Stimulated activated CD8-positive, alpha-beta memory T cell treated with anti-CD3 and anti-CD28 coated beads, Interleukin-2, amount 100 ng/mL, for 48 hours (primary cell): ENCODE measurements at places on chromosomes 5 and 9.

DNA sequence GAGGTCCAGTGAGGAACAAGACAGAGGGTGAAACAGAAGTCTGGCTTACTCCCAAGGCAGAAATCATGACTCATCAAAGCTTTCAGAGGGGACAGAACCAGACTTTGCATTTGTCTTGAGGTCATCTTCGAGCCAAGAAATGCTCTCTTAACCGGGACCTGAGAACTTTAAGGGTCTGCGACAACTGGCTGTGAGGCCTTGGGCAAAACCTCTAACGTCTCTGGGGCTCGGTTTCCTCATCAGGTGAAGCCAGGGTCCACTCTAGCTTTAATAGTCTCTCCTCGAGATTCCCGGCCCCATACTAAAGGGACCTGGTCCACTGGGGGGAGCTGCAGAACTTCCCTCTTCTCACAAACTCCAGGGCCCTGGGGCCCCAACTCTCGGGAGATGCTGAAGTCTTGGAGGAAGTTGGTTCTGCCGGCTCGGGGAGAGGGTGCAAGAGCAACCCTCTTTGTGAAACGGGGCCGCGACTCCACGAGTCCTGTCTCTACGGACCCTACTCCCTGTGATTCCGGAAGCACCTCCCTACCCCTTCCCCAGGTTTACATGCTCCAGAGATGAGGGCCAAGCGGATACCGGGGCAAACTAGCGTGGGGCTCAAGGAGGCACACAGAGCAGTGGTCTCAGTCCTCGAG, 2.6 kb downstream of the GLIS3 start:
- no peak for DNase-seq

- DNase-seq = no peak
These were observed 143.7 kb downstream of the PBX3 start for GRCh38 chr9:125890826-125891225.

DNA sequence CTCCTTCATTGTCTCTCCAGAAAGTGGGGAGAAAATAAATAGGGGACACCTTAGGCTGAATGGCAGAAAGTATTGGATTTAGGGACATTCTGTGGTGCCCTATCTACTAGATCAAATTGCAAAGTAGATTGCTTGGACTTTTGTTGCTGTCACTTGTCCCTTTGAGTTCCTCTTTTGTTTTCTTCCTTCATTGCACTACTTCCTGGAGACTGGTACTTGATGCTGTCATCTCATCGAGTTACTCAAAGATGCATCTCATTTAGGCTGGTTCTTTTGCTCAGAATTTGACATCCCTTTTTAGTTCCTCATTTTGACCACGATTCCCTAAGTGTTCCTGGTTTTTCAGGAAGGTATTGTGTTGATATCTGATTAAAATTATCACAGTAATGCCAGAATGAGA, 137.6 kb downstream of the ADGRV1 start:
- no peak for DNase-seq

DNA sequence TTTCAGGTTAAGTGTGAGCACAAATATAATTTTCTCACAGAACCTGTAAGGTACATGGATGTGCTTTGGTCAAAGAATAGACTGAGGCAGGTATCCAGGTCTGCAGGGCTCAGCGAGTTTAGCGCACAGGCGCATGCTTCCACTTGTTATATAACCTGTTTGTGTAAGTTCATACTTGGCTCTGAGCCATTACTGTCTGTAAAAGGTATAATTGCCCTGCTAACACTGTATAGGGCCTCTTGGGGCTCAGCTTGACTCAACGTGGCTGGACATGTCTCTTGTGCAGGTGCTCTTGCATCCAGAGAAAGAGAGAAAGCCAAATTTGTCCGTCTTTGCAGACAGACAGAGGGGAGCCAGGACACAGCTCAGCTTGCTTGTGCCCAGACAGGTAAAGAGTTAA, 759.6 kb downstream of the MTRR start:
- no peak for DNase-seq

- no peak for DNase-seq
These were observed 2331.9 kb downstream of the MAT2B start for GRCh38 chr5:165837286-165837685.

DNA sequence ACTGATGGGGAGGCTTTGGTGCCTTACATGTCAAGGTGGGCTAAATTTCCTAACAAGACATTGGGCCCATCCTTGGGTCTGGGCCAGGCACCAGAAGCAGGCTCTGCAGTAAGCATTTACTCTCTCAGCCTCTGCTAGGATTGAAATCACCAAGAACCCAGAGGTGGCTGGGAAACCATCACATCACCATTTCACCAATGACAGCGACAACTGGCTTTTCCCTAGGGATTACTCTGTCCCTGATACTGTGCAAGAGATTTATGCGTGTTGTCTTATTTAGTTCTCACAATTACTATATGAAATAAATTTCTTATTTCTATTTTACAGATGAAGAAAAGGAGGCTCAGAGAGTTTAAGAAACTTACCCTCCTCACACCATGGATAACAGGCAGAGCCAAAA, 342.2 kb downstream of the ARHGEF28 start:
- no peak for DNase-seq

GRCh38 chr5:116778651-116779280, 204.1 kb upstream of the SEMA6A start:
- no peak for DNase-seq

DNA sequence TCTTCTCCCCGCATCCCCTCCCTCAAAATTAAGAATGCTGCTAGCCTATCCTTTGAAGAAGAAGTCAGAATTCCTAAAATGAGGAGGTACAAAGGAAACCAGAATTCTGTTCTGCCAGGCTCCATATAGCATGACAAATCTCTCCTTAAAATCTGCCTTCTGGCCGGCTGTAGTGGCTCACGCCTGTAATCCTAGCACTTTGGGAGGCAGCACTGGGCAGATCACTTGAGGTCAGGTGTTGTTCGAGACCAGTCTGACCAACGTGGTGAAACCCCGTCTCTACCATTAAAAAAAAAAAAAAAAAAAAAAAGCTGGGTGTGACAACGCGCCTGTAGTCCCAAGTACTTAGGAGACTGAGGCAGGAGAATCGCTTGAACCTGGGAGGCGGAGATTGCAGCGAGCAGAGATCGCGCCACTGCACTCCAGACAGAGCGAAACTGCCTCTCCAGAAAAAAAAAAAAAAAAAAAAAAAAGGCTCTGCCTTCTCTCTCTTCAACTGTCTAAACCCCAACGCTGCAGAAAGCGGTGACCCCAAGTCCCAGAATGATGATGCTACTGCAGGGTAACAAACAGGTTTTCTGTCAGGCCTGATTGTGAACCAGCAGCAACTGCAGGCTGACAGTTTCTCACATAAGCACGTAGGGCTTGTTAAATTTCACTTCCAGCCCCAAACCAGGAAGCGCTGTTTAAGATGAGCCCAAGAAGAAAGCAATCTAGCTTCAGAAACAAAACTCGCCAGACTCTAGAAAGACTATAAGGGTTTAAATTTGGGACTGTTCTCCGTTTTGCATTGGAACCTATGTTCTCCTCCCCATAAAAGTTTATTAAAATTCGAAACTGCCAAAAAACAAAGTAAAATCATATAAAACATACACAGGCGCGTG, 963 bp upstream of the CAST start:
- DNase-seq = no peak

DNA sequence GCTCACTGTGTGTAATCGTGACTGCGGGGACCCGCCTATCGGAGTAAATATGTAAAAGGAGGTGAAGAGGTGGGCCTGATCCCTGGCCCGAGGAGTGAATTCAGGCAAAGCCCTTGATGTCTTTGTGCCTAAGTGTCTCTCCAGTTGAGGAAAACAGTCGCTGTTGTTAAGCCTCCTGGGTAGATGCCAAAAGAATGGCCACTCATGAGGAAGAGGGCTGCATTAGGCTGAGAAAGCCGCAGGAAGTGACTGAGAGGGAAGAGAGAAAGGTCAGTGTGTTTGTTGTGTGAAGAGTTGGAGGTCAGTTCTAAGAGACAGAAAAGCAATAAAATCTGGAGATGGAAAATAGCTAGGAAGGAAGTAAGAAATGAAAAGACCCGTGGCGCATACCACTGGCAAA, 35.8 kb upstream of the PIP5K1B start:
- no peak for DNase-seq

GRCh38 chr5:141439411-141440141, 9.3 kb downstream of the PCDHGA12 start:
- no peak for DNase-seq

GRCh38 chr5:134585966-134586365, 46.7 kb downstream of the SAR1B start:
- no peak for DNase-seq

DNA sequence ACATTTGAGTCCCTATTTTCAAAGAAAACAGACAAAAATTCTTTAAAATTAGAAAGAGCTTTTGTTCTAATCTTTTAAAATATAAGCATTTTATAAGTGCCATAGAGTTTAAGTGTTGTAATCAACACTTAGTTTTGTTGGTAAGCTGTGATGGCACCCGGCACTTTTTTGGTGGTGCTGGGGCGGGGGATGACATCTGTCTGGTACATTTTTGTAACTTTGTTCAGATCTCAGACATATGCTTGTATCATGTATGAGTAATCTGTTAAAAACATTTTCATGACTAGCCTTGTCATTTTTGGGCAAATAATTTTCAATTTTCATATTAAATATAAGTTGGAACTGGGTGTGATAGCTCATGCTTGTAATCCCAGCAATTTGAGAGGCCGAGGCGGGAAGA, 51.7 kb downstream of the UBAP1 start:
- DNase-seq = no peak

DNA sequence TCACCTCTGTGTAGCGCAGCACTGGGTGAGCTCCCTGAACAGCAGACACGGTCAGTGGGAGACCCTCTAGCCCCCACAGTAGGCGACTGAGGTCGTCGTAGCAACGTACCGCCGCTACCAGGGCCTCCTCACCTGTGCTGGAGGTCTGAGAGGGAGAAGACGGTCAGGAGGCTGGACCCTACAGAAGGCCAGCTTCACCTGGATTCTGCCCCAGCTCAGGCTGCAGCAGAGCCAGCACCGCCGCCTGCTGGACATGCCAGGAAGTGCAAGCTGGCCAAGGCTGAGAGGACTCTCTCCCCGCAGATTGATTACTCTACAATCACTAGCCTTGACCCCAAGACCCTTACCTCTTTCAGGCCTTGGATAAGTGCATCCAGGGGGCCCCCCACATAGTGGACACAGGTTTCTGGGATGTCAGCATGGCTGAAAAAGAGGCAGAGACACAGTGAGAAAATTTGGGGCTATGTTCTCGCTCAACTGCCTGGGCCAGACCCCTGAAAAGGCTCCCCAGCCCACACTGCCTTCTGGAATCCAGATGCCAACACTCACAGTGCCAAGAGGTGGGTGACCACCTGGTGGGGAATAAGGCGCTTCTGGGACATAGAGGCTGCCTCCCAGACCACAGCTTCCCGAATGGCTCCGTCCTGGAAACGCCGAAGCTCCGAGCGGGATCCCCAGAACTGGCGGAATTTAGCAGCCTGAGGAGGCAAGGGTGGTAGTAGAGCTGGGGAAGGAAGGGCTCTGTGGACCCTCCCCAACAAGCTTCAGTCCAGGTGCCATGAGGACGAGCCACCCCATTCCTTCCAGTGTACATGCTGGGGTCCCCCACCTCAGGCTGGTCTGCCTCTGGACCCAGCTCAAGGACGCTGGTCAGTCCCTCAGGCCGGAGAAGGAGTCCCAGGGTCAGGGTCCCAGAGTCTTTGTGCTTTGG, 6.9 kb downstream of the NOL6 start:
- DNase-seq = peak; percentile 58

DNA sequence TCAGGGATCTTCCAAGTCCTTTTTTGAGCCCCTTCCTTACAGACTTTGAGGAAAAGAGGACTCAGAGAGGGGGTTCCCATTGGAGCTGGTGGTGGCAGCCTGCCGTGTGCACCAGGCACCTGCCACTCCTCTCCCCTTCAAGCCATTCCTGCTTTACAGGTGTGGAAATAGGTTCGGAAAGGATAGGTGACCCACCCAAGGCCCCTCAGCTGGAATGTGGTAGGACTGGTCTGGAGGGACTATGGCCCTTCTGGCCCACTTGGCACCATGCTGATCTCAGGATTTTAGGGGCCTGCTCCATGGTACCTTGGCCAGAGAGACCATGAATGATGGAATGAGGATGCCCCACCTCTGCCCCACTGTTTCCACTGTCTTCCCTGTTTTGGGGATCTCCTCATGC, 1.4 kb downstream of the GALNT12 start:
- DNase-seq = no peak

DNA sequence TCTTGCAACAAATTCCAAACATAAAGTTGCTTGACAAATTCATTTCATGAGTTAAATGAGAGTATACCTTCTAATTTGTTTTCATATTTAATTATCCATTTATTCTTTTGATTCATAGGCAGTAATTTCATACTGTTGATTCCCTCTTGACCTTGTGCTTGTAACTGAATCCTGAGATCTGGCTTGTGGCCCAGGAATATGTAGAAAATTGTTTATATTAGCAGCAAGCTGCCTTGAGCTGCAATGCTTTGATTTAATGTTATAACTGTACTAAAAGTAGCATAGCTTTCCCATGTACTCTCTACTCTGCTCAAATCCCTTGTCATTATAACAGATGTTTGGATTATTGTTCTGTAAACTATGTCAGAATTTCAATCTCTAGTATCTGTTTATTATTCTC, 780.7 kb downstream of the NR2F1-AS1 start:
- DNase-seq = no peak

GRCh38 chr5:56039985-56040384, 45.2 kb upstream of the IL6ST start:
- no peak for DNase-seq

DNA sequence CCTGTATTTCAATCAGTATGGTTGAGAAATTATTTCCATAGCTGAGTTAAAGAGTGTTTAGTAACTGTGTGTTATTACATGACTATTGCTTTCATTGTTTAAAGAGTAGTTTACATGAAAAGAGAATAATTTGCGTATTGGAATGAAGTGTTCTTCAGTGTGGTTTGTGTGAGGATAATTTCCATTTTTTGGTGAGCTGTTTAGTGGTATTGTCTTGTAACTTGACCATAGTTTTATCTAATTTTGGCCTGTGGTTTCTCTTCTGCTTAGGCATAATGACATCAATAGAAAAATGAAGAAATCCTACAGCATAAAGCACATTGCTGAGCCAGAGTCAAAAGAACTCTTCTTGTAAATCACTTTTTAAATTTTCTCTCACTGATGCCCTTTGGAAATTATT, 151.2 kb downstream of the SNCAIP start:
- DNase-seq = no peak

GRCh38 chr9:4299005-4299795, 668 bp downstream of the GLIS3 start:
- no peak for DNase-seq

GRCh38 chr9:120353506-120353905, 226.5 kb downstream of the CDK5RAP2 start:
- DNase-seq = no peak

DNA sequence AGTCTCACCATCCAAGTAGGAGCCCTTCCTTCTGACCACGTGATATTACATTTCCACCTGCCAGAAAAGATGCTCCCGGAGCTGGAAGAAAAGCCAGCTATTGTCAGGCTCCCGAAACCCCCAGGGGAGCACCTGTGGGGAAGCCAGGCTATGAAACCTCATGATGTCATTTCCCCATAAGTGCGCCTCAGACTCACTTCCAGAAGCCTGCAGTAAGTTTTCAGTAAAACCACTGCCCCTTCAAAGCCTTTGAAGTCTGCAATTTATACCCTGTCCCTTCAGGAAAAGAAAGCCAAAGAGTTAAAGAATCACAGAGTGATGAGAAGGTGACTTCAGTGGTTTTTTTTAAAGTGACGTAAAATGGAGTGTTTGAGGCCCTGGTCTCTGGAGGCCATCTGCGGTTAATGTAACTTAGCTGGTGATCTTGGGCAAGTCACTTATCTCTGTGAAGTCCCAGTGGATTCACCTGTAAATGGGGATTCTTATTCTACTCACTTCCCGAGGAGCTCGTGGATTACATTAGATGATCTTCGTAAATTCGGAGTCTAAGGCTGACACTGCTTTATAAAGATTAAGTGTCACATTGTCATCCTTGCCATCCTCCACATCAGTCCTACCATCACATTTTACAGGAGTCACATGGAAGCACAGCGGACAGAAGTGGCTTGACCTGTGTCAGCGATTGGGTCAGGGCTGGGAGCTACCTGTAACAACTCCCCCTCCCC, 2.6 kb upstream of the SEMA6A start:
- DNase-seq = no peak
